NCI-H2171 (cell line): ENCODE measurements at places on chromosomes 4 and X.

- no peak for DNase-seq
Observed at GRCh38 chr4:174201871-174202270, 81.6 kb downstream of the FBXO8 start.

- DNase-seq = no peak
Observed at GRCh38 chr4:137367620-137368019, 164.7 kb downstream of the PCDH18 start.

GRCh38 chr4:26050212-26050643 is 136.2 kb downstream of the SMIM20 start:
- DNase-seq = no peak

DNA sequence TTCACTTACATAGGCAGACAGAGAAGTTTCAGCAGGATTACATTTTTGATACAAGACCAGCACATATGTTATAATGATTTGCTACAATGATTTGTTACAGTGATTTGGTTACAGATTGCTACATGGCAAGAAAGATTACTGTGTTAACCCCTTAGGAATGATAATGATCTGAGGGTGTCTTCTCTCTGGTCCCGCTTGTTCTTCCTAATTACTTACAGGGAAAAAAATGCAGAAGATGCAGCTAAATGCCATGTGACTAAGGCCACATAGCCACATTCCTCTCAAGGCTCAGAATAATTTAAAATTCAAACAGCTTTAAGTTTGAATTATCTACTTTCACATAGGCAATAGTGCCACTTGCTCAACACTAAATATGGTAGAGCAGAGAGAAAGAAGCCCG is 9.7 kb upstream of the LAP3 start:
- DNase-seq = no peak

- DNase-seq = no peak
Observed at GRCh38 chr4:147736458-147736857, 4.6 kb downstream of the ARHGAP10 start.

- no peak for DNase-seq
Observed at GRCh38 chr4:111632641-111633151, 512.6 kb upstream of the FAM241A start.

DNA sequence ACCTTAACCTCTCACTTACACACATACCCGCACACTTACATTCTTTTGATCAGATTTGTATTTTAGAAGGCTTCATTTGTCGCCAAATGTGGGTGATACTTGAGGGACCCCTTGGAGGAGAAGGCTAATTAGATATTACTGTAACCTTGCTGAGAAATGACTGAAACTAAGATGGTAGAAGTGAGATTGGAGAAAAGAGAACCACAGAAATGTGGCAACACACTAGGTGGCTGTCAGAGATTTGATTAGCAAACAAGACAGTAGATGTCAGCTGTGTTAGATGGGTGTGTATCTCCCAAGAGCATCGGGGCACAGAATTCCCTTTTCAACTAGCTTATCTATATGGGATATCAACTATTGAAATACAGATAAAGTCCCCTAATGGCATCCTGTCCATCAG is 149.3 kb upstream of the FABP2 start:
- DNase-seq = no peak

- DNase-seq = no peak
Observed at GRCh38 chr4:156154978-156155377, 201.3 kb upstream of the CTSO start.

- no peak for DNase-seq
Observed at GRCh38 chrX:19789782-19790181, 97.6 kb downstream of the SH3KBP1 start.

DNA sequence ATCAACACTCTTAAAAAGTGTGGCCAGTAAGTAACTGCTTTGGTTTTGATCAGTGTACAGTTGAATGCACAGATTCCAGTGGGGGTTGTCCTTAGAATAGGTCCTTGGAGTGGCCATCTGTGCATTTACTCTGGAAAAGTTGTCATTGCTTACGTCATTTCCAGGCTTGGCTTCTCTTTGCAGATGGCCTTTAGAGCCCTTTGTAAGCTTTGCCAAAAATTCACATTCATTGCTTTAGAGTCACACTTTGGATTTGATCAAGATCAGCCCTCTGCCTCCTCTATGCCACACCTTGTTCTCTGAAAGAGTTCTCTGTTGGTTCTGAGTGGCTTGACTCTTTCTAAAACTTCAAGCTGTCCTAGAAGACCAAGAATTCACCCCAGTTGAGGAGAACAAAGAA is 83.9 kb downstream of the MAMLD1 start:
- DNase-seq = no peak

- DNase-seq = no peak
Observed at GRCh38 chr4:15536552-15537499, 67.1 kb downstream of the CC2D2A start.

GRCh38 chr4:109276482-109277095 is 25.9 kb downstream of the COL25A1 start:
- DNase-seq = no peak

- no peak for DNase-seq
Observed at GRCh38 chr4:186979961-186980745, 256.5 kb upstream of the FAT1 start.

DNA sequence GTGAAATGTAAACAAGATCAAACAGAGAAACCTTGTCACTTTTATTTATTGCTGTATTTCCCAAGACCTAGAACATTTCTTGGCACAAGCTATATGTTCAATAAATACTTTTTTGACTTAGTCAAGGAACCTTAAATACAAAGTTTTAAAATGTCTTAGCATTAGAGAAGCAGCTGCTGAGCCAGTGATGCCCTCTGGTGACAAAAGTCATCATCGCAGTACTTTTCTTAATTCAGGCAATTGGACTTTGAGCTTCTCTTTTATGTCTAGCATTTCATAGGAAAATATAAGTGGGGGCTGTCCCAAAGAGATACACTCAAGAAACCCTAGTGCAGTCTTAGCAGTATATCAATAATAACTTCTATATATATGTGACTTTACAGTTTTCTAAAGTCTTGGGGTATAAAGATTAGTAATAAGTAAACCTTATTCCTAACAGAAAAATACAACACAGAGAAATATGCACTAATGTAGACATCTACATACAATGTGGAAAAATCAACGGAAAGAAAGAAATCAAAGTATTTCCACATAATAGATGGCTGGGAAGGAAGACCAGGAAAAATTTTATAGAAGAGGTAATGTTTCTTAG is 118.4 kb downstream of the DTHD1 start:
- no peak for DNase-seq

- DNase-seq = no peak
Observed at GRCh38 chr4:12724510-12724909, 759.6 kb downstream of the RAB28 start.

- DNase-seq = no peak
Observed at GRCh38 chr4:40857956-40858355, 108.2 kb downstream of the NSUN7 start.

- DNase-seq = no peak
Observed at GRCh38 chr4:96833831-96834230, 993.9 kb downstream of the PDHA2 start.

- no peak for DNase-seq
Observed at GRCh38 chr4:177191991-177192390, 117.7 kb upstream of the NEIL3 start.

DNA sequence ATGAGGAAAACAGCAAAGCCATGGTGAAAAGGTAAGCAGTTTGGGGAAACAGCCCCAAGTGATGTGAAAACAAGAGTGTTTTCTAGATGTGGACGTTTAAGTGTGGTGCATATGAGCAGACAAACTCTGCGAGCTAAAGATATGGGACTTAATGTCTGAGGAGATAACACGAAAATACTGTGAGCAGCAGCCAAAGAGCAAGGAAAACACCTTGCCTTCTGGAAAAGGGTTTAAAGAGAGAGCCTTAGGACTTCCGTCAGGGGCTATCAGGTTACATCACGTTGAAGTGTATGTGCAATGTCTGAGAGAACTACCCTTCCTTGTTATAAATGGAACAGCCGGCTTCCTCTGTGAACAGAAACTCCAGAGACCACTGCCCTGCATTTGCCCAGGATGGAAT is 54.2 kb downstream of the LEF1 start:
- no peak for DNase-seq

GRCh38 chr4:184815046-184815877 is 10.5 kb downstream of the ACSL1 start:
- DNase-seq = peak; percentile 71

GRCh38 chr4:113419631-113420030 is 341.9 kb downstream of the CAMK2D start:
- no peak for DNase-seq

- no peak for DNase-seq
Observed at GRCh38 chrX:70432936-70433847, 10.1 kb downstream of the GDPD2 start.

DNA sequence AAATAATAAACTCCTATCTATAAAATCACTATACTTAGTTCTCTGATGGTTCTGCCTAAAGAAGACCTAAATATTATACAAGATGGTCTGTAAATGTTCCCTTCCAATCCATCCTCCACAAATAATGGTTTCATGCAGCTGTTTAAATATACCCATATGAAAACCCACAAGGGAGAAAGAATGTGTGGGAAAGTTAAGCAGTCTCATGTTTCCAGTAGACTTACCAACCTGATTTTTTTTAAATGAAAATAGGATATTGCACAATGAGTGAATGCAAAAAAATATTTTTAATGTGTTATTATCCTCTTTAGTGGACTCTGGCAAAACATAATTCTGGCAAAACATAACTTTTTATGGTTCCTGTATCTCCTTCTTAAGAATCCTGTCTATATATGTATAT is 23.3 kb downstream of the CAMK2D start:
- peak; percentile 7 for DNase-seq

GRCh38 chr4:142009751-142010150 is 373.4 kb downstream of the IL15 start:
- DNase-seq = no peak

DNA sequence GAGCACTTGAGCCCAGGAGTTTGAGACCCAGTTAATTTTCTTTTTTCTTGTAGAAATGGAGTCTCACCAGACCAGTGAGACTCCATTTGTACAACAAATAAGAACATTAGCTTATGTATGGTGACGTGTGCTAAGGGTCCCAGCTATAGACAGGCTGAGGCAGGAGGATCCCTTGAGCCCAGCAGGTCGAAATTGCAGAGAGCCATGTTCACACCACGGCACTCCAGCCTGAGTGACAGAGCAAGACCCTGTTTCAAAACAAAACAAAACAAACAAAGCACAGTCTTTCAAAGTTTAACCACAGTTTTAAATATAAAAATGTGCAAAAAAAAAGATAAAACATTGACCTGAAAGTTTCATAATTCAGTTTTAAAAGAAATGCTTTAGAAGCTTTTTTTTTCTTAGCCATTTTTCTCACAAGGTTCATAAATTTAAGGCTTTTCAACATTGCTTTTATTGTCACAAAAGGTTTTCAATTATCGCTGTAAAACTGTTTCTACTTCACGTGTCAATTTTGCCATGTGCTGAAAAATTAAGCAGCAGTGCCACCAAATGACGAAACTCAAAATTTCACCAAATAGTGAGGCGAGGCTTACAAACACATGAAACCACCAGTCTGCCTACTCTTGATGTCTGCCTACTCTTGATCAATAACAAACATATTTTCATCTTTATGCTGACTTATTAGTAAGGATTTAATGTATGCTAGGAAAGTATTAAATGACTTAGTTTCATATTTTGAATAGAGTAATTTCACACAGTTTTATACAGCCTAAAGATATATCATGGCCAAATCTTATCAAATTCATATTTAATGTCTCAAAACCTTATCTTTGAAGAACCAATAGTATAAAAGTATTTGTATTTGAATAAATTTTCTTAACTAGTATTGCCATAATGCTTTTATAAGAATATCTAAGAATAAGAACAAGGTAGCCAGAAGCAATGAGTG is 126.3 kb downstream of the NEK1 start:
- peak; percentile 8 for DNase-seq

GRCh38 chr4:64777286-64777685 is 368.0 kb upstream of the TECRL start:
- DNase-seq = no peak

DNA sequence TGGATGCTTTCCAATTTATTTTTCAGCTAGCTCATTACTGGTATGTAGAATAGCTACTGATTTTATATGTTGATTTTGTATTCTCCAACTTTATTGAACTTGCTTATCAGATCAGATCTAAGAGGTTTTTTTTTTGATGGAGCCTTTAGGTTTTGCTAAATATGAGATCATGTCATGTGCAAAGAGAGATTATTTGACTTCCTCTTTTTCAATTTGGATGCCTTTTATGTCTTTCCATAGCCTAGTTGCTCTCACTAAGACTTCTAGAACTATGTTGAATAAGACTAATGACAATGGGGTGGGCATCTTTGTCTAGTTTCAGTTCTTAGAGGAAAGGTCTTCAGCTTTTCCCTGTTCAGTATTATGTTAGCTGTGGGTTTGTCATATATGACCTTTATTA is 11.7 kb downstream of the MAGEE1 start:
- no peak for DNase-seq

DNA sequence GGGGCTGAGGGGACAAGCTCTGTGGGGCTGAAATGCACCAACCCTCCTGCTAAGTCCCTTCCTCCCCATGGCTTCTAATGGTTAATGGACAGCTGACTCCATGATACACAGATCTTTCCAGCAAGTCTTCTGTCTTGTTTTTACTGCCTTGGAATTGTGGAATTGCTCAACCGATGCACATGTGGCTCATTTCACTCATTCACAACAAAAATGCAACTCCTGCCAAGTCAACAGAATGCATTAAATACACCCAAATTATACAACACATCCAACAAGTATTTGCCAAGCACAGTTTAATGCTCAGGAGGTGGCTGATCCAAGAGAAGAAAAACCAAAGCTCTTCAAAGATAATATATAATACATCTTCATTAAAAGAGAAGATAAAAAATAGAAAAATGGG is 61.9 kb upstream of the PAGE4 start:
- no peak for DNase-seq

DNA sequence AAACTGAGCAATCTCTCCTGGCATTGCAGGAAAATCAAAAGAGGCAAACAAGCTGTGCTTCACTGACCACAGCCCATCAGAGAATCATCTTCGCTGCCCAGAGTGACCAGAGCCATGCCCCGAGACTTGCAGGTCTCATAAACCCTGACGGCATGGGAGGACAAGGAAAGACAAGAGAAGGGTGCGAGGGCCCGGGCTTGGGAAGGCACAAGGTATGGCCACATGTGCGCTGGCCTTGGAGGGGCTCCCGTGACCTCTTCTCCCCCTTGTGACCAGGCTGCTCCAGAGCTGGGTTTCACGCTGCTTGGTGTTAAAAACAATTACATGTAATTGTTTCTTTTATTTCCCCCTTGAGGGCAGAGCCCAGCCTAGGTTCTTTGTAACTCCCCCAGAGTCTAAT is 20.8 kb downstream of the DCTD start:
- DNase-seq = no peak
